ENCODE measurements at places on chromosomes 16 and 17. TPM values are rescaled to one million over a fixed set of nuclear protein-coding genes. Genes with fewer than 3 reads are reported as not detected.

EFNB3 gene
- 1.4 TPM for total RNA-seq

PRR35 gene
- 0.16 TPM for total RNA-seq

REXO5 gene
- 4.5 TPM for total RNA-seq

CDYL2 gene
- 0.38 TPM for total RNA-seq

ST6GALNAC2 gene
- 0.58 TPM for total RNA-seq

DNAH2 gene
- total RNA-seq, result 0.03 TPM

NCOR1 gene
- total RNA-seq, result 62.3 TPM

SDR42E1 gene
- total RNA-seq, result 1.6 TPM

RAB34 gene
- total RNA-seq, result 231 TPM

BCL6B gene
- not detected for total RNA-seq

TLCD2 gene
- total RNA-seq, result 1.8 TPM

CSH1 gene
- total RNA-seq, result not detected

CA7 gene
- not detected for total RNA-seq
